Right forelimb (tissue), 1 donor: ENCODE measurements at places on chromosomes 2 and 18.

DNA sequence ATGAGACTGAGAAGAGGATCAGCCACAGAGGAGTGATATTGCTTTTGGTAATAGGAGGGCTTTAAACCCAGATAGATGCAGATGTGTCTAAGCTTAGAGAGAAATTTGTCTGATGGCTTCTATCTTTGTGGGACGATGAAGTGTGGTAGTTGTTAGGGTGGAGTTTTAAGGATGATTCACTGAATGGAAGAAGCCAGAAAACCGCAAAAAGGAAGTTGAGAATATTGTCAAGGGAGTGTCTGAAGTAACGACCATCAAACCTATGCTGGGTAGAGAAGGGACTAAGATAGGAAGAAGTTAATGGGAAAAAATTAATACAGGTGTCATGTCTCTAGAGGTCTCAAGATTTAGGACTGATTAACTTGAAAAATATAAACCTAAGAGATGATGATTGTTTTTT lies 195.6 kb upstream of the MC4R start:
- no peak for DNase-seq

- DNase-seq = no peak
Measured at GRCh38 chr2:29218071-29218470, 102.9 kb downstream of the CLIP4 start.

- no peak for DNase-seq
Measured at GRCh38 chr2:235348329-235348728, 145.5 kb upstream of the AGAP1 start.

DNA sequence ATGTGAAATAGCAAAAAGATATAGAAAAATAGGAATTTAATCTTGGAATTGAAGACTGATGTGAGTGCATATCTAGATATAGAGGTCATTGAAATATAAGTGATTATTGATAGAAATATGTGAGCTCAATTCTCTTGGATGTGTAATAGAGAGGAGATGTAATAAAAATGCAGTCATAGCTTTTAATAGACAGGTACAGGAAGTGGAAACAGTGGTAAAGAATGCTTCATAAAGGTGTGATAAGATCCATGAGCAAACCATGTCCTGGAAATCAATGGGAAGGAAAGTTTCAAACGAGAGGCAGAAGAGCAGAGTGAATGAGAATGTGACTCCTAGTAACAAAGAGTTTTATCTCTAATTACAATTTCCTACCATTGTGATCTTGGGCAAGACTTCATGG lies 634.7 kb upstream of the ZNF804A start:
- no peak for DNase-seq

DNA sequence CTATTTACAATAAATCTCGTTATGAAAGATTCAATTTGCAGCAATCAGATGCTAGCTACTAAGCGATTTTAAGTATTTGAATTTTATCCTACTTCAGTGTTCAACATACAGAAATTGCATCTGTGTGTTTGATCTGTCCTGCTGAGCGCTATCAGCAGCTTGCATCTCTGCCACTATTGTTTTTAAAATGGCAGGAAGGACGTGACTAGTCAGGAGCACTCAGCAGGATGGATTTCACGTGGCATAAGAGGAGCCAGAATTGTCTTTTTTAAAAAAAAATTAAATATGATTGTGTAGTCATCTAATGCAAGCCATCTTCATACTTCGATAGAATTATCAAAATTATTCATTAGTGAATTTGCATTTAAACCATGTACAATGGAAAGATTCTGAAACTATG lies 2.8 kb upstream of the KLHL14 start:
- no peak for DNase-seq
